ENCODE measurements at places on chromosomes 2 and 18. TPM values are rescaled to one million over a fixed set of nuclear protein-coding genes. Genes with fewer than 3 reads are reported as not detected.

The CCDC148 gene
- total RNA-seq: 1.5 TPM

- DNase-seq: no peak
- no peak overlapping the region for H3K27ac ChIP-seq
- no peaks in the 10 kb centered on the region for H3K36me3 ChIP-seq
Measured at GRCh38 chr18:13372531-13372951, 154.0 kb downstream of the LDLRAD4 start.

GRCh38 chr2:164065038-164065437, 329.2 kb upstream of the FIGN start:
- peaks cover 8% of the 10 kb centered on the region for H3K4me1 ChIP-seq
- no peak overlapping the region for H3K4me3 ChIP-seq
- H3K27me3 ChIP-seq: no peaks in the 10 kb centered on the region
- no peak for DNase-seq

- H3K4me1 ChIP-seq: peaks cover 3% of the 10 kb centered on the region
- no peak overlapping the region for H3K27ac ChIP-seq
- no peak for DNase-seq
- no peaks in the 10 kb centered on the region for H3K36me3 ChIP-seq
- H3K4me3 ChIP-seq: no peak overlapping the region
- H3K27me3 ChIP-seq: no peaks in the 10 kb centered on the region
Measured at GRCh38 chr2:188146888-188147287, 144.8 kb upstream of the GULP1 start.

- no peak overlapping the region for H3K27ac ChIP-seq
- H3K27me3 ChIP-seq: no peaks in the 10 kb centered on the region
- H3K4me3 ChIP-seq: no peak overlapping the region
- DNase-seq: no peak
- no peaks in the 10 kb centered on the region for H3K4me1 ChIP-seq
- no peaks in the 10 kb centered on the region for H3K36me3 ChIP-seq
Measured at GRCh38 chr18:7778181-7778580, 211.1 kb downstream of the PTPRM start.

GRCh38 chr2:174691201-174691779, 73.0 kb downstream of the CHRNA1 start:
- no peak overlapping the region for H3K27ac ChIP-seq
- no peak overlapping the region for H3K4me3 ChIP-seq
- no peaks in the 10 kb centered on the region for H3K4me1 ChIP-seq
- no peak for DNase-seq
- H3K36me3 ChIP-seq: no peaks in the 10 kb centered on the region
- no peaks in the 10 kb centered on the region for H3K27me3 ChIP-seq

The LBH gene
- total RNA-seq: 53.0 TPM

DNA sequence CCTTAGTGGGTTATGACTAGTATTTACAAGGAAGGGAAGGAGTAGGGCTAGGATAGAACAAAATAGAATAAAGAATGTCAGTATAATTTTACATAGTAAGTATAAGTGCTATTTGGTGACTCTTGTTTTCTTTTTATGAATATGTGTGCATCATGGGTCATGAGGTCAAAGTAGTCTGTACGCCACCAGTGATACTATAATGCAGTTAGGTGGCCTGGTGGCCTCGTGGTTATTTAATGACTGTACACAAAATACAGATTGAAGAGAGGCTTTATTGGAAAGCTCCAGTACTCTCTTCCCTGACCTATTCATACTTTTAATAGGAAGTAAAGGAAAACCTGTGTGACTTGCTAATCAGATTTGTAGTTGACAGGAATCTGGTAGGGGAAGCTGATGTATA, 27.3 kb downstream of the CAB39 start:
- no peaks in the 10 kb centered on the region for H3K27me3 ChIP-seq

GRCh38 chr2:180077295-180077906, 70.3 kb upstream of the CWC22 start:
- no peaks in the 10 kb centered on the region for H3K27me3 ChIP-seq
- no peaks in the 10 kb centered on the region for H3K4me1 ChIP-seq
- no peak overlapping the region for H3K4me3 ChIP-seq
- DNase-seq: no peak

DNA sequence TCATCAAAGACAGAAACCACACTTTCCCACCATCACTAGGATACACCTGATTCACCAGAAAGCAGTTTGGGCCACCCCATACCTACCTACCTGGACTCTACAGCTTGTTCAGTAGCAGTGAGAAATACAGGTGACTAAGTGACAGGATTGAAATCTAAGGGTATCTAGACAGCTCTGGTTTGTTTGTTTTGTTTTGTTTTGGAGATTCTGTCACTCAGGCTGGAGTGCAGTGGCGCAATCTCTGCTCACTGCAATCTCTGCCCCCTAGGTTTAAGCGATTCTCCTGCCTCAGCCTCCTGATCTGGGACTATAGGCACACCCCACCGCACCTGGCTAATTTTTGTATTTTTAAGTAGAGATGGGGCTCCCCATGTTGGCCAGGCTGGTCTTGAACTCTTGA, 3.1 kb downstream of the TTC21B start:
- DNase-seq: no peak
- H3K27me3 ChIP-seq: no peaks in the 10 kb centered on the region
- no peak overlapping the region for H3K27ac ChIP-seq
- H3K4me3 ChIP-seq: no peak overlapping the region
- H3K36me3 ChIP-seq: peaks cover 10% of the 10 kb centered on the region

The VIL1 gene
- 4.2 TPM for total RNA-seq

- peaks cover 10% of the 10 kb centered on the region for H3K36me3 ChIP-seq
- H3K27me3 ChIP-seq: no peaks in the 10 kb centered on the region
- H3K27ac ChIP-seq: no peak overlapping the region
- H3K4me3 ChIP-seq: no peak overlapping the region
- no peaks in the 10 kb centered on the region for H3K4me1 ChIP-seq
Measured at GRCh38 chr2:181163139-181163538, 182.7 kb downstream of the UBE2E3 start.

- H3K4me1 ChIP-seq: peaks cover 3% of the 10 kb centered on the region
- no peak for DNase-seq
- no peak overlapping the region for H3K4me3 ChIP-seq
- no peaks in the 10 kb centered on the region for H3K27me3 ChIP-seq
Measured at GRCh38 chr2:39156107-39156506, 35.3 kb upstream of the SOS1 start.

DNA sequence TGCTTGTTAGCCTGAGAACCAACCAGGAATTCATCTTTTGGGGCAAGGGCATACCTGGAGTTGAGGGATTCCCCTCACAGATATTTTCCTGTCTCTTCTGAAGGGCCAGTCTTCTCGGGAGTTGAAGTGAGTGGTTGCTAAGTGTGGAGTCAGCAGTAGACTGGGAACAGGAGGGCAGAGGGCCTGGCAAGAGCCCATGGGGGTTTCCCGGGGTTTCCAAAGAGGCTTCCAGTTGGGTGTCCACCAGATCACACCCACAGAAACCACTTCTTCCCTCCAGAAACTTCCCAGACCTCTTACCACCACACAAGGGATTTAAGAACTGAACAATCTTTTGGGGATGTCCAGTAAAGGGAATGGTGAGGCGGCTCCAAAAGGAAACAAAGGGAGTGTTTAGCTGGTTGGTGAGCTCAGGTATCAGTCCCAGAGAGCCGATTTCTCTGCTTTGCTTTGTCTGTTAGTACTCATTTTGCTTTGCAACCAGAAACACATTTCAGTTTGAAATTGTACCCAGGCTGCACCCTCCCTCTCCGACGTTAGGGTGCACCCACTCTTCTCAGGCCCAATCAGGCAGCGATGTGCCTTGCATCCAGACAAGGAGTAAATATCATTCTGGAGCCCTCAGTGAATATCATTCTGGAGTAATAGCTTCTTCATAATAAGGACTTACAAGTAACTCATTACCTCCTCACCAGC, 47.5 kb upstream of the SPATS2L start:
- H3K4me1 ChIP-seq: no peaks in the 10 kb centered on the region
- no peaks in the 10 kb centered on the region for H3K27me3 ChIP-seq
- no peak for DNase-seq

The C2orf15 gene
- total RNA-seq: 6.2 TPM

DNA sequence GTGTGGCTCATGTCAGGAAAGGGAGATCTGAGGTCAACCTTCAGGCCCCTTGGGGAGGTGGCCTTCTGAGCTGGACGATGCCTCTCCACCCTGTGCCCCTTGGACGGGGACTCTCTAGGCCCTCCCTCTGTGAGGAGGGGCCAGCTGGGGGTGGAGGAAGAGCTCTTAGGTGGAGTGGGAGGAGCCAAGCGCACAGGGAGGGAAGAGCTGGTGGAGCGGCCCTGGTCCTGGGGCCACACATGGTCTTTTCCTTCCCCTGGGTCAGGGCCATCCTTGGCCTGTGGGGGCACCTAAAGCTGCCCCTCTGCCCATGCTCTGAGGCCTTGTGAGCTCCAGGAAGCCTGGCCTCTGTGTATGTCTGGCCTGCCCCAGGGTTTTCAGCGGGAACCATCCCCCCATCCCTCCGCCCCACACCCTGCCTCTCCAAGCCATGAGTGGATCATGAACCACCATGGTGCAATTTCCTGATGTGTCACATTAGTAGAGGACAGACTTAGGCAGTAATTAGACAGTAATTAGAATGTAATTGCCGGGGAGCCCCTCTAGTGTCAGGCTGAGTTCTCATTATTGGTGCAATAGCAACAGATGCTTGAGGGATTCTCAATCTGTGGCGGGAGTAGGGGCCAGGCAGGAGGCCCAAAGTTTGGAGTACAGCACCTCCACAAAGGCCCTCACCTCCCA, 63.0 kb downstream of the GLI2 start:
- DNase-seq: peak; percentile 66
- H3K27ac ChIP-seq: no peak overlapping the region
- H3K36me3 ChIP-seq: peaks cover 28% of the 10 kb centered on the region

- H3K4me1 ChIP-seq: no peaks in the 10 kb centered on the region
- H3K4me3 ChIP-seq: no peak overlapping the region
- H3K27me3 ChIP-seq: no peaks in the 10 kb centered on the region
- H3K27ac ChIP-seq: no peak overlapping the region
Measured at GRCh38 chr2:228938629-228939028, 332.5 kb downstream of the PID1 start.

The C18orf32 gene
- total RNA-seq: 26.7 TPM

DNA sequence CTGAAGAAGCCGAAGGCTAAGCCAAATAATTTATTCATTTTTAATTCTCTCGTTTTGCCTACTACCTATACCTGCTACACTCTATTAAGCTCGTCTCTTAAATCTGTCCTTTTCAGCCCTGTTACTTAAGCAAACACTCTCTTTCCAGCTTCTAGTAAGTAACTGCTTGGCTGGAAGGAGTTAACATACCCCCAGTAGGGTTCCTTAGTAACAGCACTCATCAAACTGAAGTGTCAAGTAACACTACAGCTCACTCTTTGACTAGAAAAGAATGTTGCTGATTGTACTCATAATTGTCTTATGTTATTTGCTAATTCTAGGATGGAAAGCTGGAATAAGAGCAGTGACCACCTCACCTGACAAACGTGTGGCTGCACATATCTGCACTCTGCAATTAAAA, 120.0 kb upstream of the SCN7A start:
- no peak overlapping the region for H3K4me3 ChIP-seq
- no peak overlapping the region for H3K27ac ChIP-seq
- DNase-seq: no peak
- H3K36me3 ChIP-seq: peaks cover 3% of the 10 kb centered on the region

GRCh38 chr2:96951125-96951654, 35.2 kb downstream of the FAM178B start:
- no peaks in the 10 kb centered on the region for H3K36me3 ChIP-seq
- no peak overlapping the region for H3K27ac ChIP-seq
- DNase-seq: peak; percentile 96

DNA sequence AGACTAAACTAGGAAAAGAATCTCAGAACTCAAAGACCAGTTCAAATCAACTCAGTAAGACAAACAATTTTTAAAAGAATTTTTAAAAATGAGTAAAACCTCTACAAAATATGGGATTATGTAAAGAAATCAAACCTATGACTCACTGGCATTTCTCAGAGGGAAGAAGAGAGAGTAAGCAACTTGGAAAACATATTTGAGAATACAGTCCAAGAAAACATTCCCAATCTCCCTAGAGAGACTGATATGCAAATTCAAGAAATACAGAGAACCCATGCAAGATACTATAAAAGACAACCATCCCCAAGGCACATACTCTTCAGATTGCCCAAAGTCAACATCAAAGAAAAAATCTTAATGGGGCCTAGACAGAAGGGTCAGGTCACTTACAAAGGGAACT, 162.7 kb downstream of the WDPCP start:
- no peaks in the 10 kb centered on the region for H3K4me1 ChIP-seq
- no peaks in the 10 kb centered on the region for H3K27me3 ChIP-seq
- H3K36me3 ChIP-seq: peaks cover 12% of the 10 kb centered on the region

The LRATD1 gene
- 0.31 TPM for total RNA-seq

The HOXD10 gene
- total RNA-seq: not detected

The ASAP2 gene
- 11.0 TPM for total RNA-seq

The LOXL3 gene
- total RNA-seq: 29.8 TPM

GRCh38 chr2:196290569-196290968, 119.2 kb upstream of the STK17B start:
- H3K36me3 ChIP-seq: no peaks in the 10 kb centered on the region
- no peaks in the 10 kb centered on the region for H3K4me1 ChIP-seq
- H3K4me3 ChIP-seq: no peak overlapping the region

DNA sequence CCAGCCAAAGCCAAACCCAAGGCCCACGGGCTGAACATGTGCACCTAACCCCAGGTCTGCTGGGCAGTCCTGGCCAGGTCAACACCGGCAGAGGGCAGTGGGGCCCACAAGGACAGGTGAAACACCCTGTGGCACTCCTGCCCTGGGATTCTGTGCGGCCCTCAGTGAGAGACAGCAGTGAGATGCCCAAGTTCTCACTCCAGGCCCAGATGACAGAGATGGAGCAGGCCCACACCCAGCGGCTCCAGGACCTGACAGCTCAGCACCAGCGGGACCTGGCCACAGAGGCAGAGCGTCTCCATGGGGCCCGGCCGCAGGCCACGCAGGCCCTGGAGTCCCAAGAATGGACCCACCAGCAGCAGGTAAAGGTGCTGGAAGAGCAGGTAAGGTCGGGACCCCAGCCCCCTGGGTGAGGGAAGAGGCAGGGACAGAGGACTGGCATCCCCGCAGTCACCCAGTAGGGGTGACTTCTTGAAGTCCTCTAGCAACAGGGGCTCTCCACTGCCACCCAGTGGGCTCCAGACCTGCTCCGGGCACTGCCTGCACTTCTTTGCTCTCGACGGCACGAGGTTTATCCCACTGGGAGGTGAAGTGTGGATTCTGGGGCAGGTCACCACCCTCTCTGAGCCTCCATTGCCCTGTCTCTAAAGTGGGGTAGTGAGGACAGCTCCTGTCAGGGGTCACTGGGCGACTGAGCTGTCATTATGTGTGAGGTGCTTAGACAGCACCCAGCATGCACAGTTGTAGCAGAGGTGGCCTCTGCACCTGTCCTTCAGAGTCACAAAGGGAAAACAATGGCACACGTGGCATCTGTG, 8.8 kb upstream of the SNED1 start:
- H3K4me3 ChIP-seq: no peak overlapping the region
- H3K4me1 ChIP-seq: no peaks in the 10 kb centered on the region
- no peak overlapping the region for H3K27ac ChIP-seq

All from H9 (cell line).